HuH-7.5 (cell line): ENCODE measurements at places on chromosomes 1 and 21.

DNA sequence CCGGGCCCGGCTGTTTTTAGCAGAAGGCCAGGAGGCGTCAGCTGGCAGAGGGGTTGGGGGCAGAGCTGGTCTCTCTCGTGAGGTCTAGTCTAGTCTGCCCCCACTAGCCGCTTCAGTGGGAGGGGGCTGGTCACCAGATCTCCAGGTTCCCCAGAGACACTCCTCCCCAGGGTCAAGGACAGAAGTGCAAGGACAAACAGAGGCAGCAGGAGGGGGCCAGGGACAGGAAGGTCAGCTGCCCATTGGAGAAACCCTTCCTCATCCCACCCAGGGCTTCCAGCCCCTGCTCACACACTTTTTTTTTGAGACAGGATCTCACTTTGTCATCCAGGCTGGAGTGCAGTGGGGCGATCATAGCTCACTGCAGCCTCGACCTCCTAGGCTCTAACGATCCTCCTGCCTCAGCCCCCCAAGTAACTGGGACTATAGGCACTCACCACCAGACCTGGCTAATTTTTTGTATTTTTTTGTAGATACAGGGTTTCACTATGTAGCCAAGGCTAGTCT lies 10.0 kb downstream of the FAM229A start:
- no peak for DNase-seq

GRCh38 chr1:27600498-27601175 lies 3.3 kb downstream of the AHDC1 start:
- DNase-seq = no peak

GRCh38 chr1:62180639-62181038 lies 14.0 kb upstream of the L1TD1 start:
- DNase-seq = no peak

DNA sequence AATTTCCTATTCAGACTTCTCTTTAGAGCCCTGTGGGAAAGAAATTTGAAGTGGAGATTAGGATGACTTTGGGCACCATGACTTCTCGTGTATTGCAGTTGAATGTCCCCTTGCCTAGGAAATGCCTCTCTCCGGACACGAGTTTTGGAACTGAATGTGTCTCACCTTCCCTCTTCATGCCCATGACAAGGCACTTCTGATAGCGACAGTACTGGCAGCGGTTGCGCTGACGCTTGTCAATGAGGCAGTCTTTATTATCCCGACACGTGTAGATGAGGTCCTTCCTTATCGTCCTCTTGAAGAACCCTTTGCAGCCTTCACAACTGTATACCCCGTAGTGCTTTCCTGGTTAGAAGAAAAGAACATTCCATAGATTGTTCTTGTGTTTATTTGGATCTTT lies 28.1 kb downstream of the RXRG start:
- DNase-seq = no peak

DNA sequence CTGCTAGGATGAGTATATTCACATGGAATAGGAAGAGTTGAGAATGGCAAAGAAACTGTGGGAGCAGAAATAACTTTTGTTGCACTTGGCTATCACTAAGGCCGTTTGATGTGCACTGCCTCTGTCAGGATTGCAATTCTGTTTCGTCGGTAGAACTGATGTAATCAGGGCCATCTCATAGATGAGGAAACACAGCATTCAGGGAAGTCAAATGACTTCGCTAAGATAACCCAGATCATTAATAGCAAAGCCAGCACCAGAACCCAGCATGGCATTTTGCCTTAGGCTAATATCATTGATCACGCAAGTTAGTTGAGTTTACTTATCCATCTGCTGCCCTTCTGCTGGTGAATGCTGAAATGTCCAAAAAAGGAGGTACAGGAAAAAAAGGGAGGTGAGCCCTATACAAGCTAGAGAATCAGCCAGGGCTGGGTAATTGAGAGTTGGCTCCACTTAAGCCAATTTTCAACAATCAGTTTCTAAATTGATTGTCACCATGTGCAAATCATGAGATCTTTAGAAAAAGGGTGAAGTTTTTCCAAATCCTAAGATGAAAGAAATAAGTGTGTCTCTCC lies 7.6 kb downstream of the RASSF5 start:
- DNase-seq = no peak

DNA sequence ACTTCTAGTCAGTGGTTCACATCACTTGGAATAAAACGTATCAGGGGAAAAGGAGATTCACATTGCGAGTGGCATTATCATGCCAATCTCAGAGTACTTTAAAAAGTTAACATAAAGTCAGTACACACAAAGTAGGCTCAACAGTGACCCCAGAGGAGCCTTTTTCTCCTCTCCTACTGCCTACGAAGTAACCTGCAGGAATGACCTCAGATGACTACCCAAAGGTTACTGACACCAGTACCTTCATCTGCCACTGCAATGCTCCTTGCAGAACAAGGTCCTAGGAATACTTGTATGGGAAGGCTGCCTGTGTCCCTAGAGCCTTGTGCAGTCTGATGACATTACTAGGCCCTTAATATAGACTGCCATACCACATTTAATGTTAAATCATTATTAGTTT lies 389.8 kb upstream of the LYPLAL1 start:
- no peak for DNase-seq

DNA sequence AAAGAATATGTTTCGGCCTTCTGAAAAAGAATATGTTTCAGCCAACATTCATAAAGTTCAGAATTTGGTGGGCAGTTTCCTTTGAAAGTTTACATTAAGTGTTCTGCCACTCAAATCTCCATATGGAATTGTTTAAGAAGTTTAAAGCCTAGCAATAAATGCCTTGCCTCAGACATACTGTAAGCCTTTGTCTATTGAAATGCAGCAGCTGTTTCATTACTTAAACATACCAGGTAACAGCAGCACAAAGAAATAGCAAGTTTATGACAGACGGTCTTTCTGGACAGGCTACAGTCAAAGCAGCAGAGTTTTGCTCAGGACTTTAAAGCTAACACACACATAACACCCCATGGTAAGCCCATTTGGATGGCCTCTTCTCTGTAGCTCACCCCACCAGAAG lies 38.5 kb upstream of the C1orf105 start:
- DNase-seq = no peak

GRCh38 chr1:10338047-10338446 lies 60.8 kb upstream of the PGD start:
- peak; percentile 69 for DNase-seq

- no peak for DNase-seq
Observed at GRCh38 chr21:45436351-45437065, 31.5 kb downstream of the COL18A1 start.

DNA sequence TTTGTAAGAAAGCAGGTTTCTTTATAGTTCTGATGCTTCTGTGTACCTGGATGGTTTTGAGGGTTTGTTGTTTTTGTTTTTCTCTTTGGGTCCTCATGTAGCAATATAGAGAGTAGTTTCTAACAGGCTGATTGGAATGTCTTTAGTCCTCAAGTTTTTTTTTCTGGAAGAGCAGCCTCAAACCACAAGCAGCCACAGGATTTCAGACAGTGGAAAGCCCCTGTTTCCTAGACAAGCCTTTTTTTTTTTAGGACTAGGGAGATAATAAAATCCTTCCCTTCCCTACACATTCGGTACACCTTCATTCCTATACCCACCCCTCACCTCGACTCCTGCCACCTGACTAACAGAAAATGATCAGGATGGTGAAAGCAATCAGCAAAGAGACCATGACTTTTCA lies 47.6 kb downstream of the ACP6 start:
- no peak for DNase-seq

DNA sequence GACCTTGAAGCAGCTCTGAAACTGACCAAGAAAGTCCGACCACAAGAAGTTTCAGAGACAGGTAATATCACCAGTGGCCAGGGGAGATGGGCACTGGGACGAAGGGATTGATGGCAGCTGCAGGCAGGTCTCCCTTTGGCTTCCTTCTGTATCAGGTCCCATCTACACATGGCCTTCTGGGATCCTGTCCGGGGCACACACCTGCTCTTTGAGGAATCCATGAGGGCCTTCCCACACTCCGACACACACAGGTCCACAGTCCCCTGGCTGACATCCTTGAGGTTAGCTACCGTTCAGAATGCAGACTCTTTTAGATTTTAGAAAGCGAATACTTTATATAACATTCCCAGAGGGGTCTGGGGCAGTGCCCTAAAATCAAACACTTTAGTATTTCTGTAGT lies 26.5 kb upstream of the TMEM125 start:
- no peak for DNase-seq

DNA sequence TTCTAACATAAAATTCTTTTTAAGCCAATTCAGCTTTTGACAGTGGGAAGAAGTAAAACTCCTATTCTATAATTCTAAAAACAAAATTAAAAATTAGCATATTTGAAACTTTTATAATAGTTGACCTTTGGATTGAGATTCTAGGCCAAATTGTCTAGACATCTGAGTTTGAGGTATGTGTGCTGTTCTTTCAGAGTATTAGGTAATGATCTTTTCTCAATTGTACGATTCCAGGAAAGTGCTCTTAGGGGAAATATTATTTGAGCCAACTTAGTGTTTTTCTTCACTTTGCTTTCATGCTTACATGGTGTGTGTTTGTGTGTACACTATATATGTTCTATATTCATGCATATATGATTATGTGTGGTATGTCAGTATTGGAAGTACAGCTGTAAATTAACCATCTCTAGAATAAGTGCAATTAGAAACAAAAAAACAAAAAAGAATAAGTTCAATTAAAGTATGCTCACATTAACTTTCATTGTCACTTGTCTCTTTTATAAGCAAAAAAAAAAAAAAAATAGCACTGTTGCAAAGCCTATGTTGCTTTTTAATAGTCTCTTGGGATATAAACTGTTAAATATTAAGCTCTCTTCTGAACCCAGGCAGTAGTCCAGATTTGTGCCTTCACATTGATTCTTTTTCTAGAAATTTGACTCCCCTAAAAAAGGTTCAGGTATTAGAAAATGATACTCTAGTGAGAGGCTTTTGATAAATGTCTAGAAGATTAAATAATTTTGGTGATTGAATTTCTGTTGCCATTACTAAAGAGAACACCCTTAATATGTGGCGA lies 132.2 kb downstream of the ATP5PO start:
- DNase-seq = no peak

GRCh38 chr21:34029743-34030528 lies 43.4 kb upstream of the MRPS6 start:
- DNase-seq = no peak

DNA sequence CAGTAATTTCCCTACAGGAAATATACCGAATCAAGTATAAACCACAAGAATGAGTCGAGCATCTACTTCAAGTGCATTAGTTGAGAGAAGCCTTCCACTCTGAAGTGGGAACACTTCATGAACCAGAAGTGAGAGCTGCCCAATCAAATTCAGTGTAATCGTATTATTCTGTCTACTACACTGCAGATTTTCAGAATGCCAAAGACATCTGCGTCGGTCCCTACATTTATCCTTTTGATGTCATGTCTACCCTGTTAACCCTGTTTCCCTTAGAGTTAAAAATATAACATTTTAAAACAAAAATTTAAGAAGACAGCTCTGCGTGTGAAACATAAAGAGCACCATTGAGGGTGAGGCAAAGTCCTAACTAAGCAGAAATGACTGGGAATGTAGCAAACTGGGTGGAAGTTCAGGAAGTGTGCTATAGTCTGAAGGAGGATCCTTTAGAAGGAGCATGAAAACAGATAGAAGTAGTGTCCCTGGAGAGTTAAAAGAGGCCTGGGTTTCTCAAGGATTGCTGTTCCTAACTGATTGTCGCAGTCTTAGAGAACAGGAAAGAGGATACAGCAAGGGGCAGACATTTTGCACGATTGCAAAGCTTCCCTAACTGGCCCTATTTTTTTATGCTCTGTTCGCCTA lies 291.2 kb downstream of the PTPRC start:
- DNase-seq = no peak

DNA sequence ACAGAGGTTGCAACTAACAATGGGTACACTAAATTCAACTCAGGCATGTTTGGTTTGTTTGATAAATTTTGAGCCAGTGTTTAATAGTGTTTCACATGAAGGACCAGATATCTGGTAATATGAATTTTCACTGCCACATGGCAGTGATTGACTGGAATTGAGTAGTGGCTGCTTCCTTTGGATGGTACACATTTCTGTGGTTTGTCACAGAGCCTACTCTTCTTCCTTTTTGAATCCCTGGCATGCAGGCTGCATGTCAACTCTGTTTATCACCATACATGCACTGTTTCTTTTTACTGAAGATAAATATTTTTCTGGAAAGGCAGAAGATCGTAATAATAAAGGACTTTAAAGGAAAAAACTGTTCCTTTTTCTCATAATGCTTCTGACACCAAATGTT lies 35.5 kb downstream of the SDCCAG8 start:
- no peak for DNase-seq

- DNase-seq = no peak
Observed at GRCh38 chr1:39145331-39145965, 59.0 kb upstream of the MACF1 start.

DNA sequence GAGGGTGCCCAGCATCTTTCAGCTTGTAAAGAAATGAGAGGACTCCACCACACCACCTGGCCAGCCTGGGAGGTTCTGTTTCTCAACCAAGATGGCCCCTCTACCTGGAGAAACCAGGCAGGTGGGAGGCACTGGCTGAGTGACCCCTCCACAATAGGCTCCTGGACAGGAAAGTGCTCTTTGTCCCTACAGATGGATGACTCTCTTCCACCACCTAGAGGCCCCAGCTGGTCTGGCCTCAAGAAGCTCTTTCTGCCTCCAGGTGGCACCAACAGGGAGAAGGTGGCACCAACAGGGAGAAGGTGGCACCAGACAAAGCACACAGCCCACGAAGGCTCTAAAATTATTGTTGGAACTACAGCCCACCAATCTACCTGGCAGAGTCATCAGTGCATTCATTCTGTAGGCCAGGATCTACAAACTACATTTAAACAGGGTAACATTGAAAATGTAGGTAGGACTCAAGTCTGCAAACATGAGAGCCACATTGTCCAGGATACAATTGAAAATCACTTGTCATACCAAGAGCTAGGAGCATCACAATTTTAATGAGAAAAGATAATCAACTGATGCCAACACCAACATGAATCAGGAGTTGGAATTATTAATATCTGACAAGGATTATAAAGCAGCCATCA lies 14.4 kb downstream of the TMPRSS3 start:
- DNase-seq = peak; percentile 51

GRCh38 chr21:26447932-26448475 lies 125.1 kb downstream of the CYYR1 start:
- no peak for DNase-seq

GRCh38 chr1:183670169-183670568 lies 17.1 kb upstream of the APOBEC4 start:
- no peak for DNase-seq

DNA sequence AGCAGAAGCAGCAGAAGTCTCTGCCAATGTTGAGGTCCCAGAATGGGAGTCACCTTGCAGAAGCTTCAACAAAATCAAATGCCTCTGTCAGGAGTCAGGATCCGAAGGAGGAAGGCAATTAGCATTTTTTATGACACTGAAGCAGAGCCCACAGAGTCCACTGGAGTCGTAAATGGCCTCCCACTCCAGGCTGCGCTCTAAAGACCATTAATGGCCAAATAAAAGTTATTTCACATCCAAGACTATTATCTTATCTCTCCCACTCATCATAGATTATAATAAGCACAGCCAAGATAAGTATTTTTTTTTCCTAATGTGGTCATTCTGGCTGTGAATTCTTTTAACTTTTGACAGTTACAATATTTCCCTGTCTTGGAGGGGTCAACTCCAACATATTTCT lies 191.1 kb upstream of the C8B start:
- no peak for DNase-seq
